ENCODE measurements at places on chromosomes 4 and X.
A peak's percentile ranks its signal among the peaks of the same experiment; 100 is the strongest.

GRCh38 chr4:155077452-155078229, 130.8 kb upstream of the NPY2R start:
- DNase-seq: no peak

GRCh38 chr4:74544655-74545361, 99.9 kb downstream of the AREG start:
- no peak for DNase-seq

DNA sequence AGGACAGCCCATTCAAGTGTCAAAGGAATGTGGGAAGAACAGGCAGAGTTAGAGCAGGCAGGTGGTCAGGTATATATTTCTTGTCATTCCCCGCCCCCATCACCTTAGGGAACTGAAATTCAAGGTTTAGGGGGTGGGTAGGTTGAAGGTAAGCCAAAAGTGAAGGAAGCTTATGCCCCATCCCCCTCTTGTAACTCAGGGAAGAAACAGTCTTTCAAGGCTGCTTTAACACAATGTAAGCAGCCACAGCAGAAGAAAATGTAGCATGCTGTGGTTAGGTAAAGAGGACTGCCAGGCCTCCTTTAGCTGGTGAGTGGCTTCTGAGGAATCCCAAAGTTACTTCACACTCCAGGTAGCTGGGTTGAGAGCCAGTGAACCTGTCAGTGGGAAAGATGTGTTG, 122.3 kb downstream of the RS1 start:
- DNase-seq: no peak

DNA sequence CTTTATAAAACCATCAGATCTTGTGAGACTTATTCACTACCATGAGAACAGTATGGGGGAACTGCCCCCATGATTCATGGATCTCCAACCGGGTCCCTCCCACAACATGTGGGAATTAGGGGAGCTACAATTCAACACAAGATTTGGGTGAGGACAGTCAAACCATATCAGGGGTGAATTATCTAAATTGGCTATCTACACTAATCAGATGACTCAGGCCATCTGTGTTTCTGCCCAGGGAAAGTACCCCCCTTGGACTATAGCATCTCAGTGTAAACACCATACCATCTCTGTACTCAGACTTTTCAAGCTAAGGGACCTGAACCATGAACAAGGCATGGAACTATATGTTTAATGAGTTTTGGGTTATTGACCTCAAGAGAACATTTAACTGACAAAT, 76.8 kb downstream of the LNX1 start:
- no peak for DNase-seq

- no peak for DNase-seq
Measured at GRCh38 chrX:111719426-111720210, 38.6 kb downstream of the ALG13 start.

DNA sequence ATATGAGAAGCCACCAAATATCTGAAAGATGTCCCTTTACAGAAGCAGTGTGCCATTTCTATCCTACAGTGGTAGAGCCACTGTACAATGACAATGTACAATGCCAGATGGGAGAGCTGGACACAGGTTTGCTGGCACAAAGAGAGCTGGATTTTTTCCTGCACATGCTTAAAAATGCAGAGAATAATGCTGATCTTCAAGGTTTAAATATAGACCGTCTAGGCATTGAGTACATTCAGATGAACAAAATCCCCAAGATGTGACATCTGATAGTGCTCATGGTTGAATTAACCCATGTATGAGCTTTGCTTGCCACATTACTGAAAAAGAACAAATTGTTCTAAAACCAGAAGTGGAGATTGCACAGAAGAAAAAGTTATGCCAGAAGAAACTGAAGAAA, 11.7 kb downstream of the ADGRL3 start:
- DNase-seq: no peak

- DNase-seq: no peak
Measured at GRCh38 chr4:73682508-73682907, 57.9 kb upstream of the CXCL8 start.

DNA sequence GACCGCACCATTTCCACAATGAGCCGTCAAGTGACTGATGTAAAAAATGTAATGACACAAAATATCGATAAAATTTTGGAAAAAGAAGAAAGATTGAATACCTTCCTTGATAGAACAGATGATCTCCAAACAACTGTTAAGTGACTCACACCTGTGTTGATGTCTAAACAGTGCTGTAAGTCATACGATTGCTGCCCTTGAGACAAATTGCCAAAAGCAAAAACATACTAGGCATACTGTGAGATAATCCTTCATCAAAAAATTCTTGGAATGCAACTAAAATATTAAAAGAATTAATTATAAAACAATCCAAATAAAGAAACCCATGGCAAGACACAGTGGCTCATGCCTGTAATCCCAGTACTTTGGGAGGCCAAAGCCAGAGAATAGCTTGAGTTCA, 53.4 kb downstream of the HNRNPD start:
- no peak for DNase-seq

DNA sequence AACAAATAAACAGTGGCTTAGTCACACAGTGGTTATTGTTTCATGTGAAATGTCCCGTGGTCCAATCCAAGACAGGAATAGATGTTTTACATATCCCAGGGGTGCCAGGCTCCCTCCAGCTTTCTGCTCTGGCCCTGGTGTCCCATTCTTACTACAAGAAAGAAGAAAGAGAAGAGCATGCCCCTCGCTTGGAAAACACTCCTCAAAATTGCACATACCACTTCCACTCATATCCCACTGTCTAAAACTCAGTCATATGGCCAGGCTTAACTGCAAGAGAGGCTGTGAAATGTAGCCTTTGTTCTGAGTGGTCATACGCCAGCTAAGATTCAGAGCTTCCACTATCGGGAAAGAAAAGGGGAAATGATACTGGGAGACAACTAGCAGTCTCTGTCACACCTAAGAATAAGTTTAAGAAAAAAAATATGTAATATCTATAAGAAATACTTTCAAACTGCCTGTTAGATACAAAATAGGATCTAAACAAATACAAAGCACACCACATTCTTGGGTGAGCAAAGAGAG, 306.8 kb upstream of the FAM241A start:
- DNase-seq: peak; percentile 9

GRCh38 chrX:129781680-129782495, 2.1 kb downstream of the SASH3 start:
- no peak for DNase-seq

GRCh38 chr4:122762520-122762919, 30.0 kb downstream of the BBS12 start:
- DNase-seq: peak; percentile 32

- no peak for DNase-seq
Measured at GRCh38 chr4:145276050-145276449, 95.7 kb upstream of the OTUD4 start.

DNA sequence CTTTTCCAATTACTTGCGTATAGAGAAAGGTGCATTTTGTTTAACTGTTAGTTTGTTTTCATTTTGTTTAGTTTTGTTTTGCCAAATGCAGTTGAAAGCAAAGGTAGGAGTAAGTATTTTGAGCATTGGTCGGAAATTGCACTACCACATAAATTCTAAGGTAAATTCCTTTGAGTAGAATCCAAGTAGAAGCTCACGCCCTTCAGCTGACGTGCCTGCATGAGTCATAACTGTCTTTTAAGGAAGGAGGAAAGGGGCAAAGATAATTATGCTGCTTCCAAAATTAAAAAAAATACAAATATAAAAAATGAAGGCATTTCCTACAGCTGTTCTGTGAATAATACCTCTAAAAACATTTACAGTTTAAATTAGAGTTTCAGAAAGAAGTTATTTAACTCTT, 110.2 kb upstream of the MYOZ2 start:
- no peak for DNase-seq

GRCh38 chrX:36501169-36501702, 506.9 kb upstream of the FAM47C start:
- DNase-seq: no peak

DNA sequence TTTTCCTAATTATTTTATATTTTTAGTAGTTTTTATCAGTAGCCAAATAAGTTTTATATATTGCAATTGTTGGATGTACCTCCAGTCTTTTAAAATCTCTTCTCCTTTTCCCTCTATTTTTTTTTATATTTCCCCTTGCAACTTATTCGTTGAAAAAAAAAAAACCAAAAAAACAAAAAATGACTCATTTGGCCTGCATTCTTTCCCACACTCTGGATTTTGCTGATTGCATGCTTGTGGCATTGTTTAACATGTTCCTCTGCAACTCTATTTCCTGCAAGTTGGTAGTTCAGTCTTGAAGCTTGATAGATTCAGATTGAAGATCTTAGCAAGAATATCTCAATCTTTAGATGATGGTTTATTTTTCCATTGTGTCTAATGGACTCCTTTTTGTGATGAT, 260.6 kb upstream of the BOD1L1 start:
- no peak for DNase-seq

DNA sequence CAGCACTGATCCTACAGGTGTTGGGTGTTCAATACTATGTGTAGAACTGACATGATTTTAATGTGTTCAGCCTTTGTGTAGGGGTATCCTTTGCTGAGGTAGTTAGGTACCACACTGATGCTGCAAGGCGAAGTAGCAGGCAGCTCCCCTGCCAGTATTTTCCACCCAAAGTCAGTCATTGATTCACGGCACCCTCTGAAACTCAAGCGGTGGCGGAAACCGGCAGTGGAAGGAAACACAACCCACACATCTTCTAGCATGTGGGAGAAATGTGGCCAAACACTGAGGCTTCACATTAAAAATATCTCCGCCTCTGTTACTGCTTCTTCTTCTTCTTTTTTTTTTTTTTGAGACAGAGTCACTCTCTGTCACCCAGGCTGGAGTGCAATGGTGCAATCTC, 126.3 kb downstream of the AASDH start:
- peak; percentile 18 for DNase-seq

GRCh38 chr4:40333921-40334352, 1.2 kb upstream of the CHRNA9 start:
- no peak for DNase-seq

DNA sequence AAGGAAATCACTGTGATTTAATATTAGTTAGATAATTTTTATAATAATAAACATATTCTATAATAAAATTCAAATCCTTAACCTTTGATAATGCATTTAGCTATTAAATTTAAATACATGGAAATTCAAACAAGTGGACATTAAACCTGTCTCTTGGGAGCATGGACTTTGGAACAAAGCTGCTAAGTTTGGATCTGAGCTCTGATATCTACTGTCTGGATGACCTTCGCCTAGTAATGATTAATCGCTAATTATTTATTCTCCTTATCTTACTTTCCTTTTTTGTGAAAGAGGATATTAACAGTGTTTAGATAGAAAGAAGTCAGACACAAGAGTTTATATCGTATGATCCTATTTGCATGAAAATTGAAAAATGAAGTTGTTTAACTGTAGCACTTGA, 980.9 kb downstream of the FSTL5 start:
- DNase-seq: no peak

DNA sequence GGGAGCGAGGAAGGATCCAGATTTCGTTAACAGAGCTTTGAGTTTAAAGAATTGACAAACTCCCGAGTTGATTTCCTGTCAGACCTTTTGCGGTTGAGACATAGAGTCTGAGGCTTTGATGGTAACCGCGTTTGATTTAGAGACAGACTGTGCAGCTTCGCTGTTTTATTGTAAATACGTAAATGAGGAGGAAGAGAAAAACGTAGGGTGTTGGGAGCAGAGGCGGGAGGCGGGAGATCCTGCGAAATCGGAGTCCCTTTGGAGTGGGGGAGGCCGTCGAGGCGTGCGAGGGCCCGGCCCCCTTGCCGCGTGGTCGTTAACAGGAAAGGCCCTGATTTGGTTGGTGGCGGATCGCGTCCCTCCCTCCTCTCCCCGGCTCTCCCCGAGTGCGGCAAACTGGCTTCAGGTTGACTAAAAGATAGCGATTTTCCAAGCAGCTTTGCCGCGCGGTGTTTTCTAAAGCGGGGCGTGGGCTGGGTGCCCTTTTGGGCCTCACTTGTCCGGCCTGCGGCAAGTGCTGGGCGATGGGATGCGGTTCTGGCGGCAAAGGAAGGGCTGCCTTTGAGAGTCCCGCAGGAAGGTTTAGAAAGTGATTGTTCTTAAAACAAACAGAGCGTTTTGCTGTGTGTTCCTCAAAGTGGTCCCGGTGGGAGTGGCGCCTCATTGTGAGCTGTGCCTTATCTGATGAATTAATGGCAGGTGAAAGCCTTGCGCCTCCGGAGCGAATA, 857 bp downstream of the SCML1 start:
- peak; percentile 1 for DNase-seq

- peak; percentile 24 for DNase-seq
Measured at GRCh38 chr4:338759-339097, 1.1 kb downstream of the ZNF141 start.

All from GM12865 (cell line).